ENCODE measurements at places on chromosomes 2 and 18.

DNA sequence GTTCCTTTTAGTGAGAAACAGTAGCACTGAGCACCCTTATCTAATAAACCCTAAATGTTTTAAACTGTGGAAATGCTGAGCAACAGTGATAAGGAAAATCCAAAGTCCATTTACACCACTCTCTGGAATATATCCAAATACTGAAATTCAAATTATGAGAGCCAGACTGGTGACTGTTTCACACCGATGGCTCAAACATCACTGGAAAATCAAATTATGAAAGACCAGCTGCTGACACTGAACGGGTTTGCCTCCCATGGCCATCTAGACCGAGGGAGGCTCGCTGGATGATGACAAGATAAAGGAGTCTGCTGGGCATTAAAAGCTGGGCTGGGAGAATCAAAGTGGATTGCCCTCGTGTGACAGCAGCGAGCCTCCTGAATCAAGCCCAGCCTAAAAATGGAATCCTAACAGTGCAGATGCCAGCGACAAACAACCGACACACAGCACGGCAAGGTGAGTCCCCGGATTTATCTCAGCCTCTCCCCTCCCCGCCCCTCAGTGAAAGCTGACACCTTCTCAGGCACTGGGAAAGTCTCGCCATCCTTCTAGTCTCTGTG is 30.3 kb downstream of the SERPINE2 start:
- DNase-seq = no peak

GRCh38 chr2:220226546-220226945 is 599.1 kb downstream of the SLC4A3 start:
- DNase-seq = no peak

DNA sequence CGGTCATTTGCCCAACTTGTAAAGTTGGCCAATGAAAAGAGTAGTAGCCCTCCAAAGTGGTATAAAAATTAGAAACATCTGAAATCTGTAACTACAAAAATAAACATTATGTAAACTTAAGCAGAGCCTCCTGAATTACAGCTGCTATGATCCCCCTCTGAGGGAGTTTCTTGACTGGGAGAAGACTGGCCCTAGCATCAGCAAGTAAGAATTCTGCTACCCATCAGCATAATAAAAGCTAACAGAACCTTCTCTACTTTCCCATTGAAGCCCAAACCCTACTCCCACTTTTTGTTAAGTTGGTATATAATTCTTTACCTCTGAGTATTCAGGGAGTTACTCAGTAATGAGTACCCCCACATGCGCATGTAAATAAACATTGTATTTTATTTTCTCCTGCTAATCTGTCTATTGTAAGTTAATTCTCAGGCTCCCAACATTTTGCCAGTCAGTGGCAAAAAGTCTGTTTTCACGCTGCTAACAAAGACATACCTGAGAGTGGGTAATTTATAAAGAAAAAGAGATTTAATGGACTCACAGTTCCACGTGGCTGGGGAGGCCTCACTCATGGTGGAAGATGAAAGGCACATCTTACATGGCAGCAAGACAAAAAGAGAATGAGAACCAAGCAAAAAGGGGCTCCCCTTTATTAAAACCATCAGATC is 71.3 kb downstream of the MYL12B start:
- DNase-seq = no peak

GRCh38 chr18:2956056-2956455 is 56.9 kb downstream of the LPIN2 start:
- DNase-seq = peak; percentile 57

- DNase-seq = no peak
Observed at GRCh38 chr2:101796825-101797600, 99.5 kb downstream of the MAP4K4 start.

DNA sequence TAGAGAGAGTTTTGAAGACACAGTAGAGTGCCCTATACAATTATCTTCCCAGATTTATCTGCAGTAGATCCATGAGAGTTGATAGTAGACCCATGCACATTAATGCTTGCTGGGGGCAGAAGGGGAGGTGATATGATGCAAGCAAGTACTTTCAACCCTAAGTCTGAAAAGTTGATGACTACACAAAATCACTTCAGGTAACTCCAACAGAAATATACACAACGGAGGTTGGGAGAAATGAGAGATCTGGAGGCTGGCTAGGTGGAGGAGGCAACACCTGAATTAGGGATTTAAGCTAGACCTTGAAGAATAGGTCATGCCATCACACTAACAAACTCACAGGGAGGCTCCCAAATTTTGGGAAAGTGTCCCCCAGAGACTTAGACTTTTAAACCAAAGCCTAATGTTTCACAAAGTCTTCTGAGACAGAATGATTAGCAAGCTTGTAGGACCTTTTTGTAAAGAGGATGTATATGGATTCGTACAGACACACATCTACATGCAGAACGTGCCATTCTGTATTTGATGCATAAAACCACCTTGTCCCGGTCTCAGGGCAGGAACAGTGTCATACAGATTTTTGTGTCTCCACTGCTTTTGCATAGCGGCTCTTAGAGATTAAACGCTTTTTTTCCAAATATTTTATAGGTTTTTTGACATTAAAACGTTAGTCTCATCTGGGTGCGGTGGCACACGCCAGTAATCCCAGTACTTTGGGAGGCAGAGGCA is 937 bp upstream of the STAMBP start:
- DNase-seq = no peak

DNA sequence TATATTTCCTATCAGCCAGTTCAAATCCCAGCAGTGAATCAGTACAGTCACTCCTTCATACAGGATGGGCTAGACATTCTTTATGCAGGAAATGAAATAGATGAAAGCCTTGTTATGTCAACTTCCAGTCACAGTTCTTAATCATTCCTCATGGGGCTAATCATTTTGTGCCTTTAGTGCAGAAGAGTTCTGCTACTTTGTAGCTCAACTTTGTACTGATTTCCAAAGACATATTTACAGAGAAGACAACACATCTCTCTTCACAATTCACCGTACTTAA is 593.9 kb upstream of the NETO1 start:
- no peak for DNase-seq

- no peak for DNase-seq
Observed at GRCh38 chr2:40914666-40915065, 462.8 kb upstream of the SLC8A1 start.

DNA sequence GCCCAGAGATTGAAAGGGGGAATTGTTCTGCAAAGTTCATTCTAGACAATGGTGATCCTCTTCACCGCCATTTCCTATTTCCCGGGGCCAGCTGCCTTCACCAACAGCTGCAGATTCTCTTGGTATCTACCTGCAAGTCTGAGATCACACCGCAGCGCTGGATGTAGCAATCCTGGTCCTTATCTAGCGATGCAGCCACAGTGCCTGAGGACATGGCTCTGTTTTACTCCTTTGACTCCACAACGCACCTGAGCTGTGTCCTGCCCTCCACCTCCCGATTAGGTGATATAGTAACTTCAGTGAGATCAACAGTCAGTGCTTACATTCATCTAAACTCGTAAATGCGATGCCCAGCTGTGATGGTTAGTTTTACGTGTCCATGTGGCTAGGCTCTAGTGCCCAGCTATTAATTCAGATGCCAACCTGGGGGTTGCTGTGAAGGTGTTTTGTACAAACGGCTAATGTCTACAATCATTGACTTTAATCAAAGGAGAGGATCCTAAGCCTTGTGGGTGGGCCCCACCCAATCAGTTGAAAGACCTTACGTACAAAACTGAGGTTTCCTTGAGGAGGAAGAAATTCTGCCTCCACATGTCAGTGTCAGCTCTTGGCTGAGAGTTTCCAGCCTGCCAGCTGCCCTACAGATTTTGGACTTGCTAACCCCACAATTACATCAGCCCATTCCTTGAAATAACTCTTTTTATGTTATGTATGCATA is 189.8 kb downstream of the SH3BP4 start:
- DNase-seq = no peak

DNA sequence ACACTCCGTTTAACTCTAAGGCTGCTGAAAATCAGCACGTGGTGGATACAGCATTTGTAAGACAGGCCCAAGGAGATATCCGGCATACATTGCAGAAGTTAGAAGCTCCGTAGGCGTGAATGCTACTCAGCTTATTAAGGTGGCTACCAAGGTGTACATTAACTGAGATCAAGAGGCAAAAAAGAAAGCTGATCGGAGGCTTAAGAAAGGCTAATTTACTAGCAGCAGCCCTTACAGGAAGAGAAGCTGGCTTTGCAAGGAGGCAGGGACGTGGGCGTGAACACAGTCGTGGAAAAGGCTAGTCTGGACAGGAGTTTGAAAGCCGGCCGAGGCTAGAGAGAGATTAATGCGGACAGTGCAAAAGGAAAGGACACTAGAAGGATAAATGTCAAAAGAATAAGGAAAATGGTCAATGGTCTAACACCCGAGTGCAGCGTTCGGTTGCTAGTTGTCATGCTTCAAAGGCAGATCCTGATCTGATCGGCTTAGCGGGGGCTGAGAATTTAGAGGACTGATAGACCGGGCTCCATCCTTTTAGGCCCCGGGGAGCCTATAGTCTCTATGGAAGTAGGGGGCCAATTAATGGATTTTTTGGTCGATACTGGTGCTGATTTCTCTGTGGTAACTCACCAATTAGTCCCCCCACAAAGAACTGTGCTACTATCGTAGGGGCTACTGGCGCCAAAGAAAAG is 45.6 kb upstream of the SELENOI start:
- no peak for DNase-seq

GRCh38 chr2:8517850-8518498 is 163.9 kb upstream of the ID2 start:
- no peak for DNase-seq

GRCh38 chr2:228493852-228494251 is 312.4 kb upstream of the SPHKAP start:
- no peak for DNase-seq

- DNase-seq = no peak
Observed at GRCh38 chr2:101518578-101519492, 43.9 kb upstream of the RFX8 start.

DNA sequence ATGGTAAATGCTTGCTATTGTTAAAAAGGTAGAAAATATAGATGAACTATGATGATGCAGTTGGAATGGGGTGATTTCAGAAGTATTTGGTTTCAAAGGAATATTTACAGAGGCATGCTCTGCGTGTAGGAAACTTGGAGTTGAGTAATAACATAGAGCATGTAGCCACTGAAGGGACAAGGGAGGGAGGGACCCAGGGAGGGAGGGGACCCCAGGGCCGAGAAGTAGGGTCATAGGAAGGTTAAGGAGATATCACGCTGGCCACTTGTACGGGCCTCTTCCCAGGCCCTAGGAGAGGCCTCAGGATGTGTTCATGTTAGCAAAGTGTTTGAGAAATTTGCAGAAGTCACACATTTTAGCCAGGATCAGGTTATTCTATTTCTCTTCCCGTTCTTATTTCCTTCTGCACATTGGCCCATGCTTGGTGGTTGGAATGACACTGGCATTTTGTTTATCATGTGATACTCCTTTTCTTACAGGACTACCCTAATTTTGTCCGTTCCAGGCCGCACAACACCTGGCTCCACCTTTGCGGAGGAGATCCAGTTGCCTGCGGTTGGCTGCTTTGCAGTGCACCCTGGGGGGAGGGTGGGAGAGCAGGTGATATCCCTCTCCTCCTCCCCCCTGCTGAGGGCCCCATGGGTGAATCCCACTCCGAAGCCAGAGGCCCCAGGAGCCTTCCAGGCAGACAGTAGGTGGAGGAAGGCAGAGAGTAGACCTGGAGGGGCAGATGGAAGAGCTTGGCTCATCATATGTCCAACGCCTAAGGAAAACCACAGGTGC is 16.9 kb upstream of the ACKR3 start:
- no peak for DNase-seq

DNA sequence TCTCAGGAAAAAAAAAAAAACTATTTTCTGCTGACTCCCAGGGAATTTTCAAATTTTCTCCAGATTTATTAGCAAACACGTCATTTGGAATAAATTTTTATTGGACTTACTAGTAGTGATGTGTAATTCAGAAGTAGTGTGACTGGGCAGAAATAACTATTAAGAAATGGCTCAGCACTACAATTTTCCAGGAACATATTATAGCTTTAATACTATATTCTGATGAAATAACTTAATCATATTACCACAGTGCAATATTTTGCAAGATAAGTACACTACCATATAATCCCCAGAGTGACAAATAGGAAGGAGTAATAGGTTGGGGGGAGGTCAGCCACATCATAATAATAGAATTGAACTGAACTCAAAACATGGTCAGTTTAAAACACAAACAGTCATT is 19.7 kb upstream of the TNFAIP6 start:
- no peak for DNase-seq

GRCh38 chr18:51107598-51108305 is 77.7 kb downstream of the SMAD4 start:
- peak; percentile 15 for DNase-seq

GRCh38 chr18:72613534-72613930 is 69.4 kb upstream of the CBLN2 start:
- no peak for DNase-seq

GRCh38 chr18:76357585-76358260 is 137.3 kb downstream of the ZNF516 start:
- DNase-seq = no peak

DNA sequence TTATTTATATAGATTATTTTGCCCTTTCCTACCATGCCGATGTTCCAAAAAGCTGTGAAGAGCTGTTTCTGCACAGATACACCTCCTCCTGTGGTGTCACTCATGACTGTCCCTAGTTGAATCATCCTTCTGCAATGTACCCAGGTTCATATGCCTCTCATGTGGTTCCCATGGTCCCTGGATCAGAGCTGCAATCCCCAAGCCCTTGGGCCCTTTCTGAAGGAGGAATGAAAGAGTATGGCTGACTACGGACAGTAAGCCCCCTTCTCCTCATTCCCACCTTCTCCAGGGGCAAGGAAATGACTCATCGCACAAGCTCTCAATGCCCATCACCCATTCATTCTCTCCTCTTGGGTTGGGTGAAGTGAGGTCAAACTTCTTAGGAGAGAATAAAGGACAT is 63.9 kb upstream of the ACVR1 start:
- no peak for DNase-seq

- no peak for DNase-seq
Observed at GRCh38 chr2:6337472-6337820, 528.3 kb downstream of the CMPK2 start.

- peak; percentile 39 for DNase-seq
Observed at GRCh38 chr18:69890558-69890957, 57.1 kb downstream of the CD226 start.

DNA sequence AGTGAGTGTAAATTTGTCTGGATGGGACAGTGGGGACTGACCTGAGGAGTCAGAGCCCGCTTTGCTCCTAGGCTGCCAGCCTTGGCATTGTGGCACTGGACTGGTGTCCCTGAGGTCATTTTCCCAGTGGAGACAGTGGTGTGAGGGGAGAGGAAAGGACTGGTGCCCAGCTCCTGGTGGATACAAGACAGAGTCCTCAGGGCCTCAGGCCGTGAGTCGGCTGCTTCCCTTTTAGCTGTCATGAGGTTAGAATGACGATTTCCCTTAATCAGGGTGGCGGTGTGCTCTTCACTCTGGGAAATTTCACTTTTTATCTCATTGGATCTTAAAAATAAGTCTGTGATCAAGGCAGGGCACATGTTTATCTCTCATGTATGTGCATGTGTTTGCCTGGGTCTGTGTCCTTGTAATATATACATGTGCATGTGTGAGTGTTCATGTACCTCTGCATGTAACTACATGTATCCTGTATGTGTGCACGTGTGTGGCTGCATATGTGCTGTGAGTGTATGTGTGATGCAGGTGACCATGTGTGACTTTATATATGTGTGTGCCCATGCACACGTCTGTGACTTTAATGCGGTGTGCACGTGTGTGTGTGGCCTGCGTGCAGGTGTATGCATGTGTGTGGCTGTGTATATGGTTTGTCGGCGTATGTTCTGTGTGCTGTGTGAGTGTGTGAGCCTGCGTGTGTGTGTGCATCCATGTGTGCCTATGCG is 55.7 kb downstream of the GLI2 start:
- DNase-seq = no peak

- no peak for DNase-seq
Observed at GRCh38 chr2:57907411-57907810, 139.2 kb upstream of the VRK2 start.

GRCh38 chr2:120726245-120726644 is 9.4 kb upstream of the GLI2 start:
- DNase-seq = no peak
